Hypothalamus (tissue), 51 donors: ENCODE measurements at places on chromosomes 3 and 15.

DNA sequence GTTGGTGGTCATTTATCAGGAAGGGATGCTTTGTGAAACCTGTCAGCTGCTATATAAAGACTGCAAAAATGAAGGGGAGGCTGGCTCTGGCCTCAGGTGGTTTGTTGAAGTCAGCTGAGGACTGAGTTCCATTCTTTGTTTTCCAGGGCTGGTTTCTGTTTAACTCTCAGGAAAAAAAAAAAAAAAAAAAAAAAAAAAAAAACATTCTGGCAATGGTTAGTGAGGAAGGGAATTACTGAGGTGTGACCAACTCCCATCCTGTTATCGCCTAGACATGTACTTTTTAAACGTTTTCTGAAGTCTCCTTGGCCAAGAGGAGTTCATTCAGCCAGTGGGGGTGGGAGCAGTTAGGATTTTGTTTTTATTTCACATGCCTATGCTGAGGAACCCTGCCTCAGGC lies 316.3 kb downstream of the OXSM start:
- DNase-seq = no peak

- DNase-seq = no peak
Measured at GRCh38 chr15:50017522-50017921, 101.5 kb downstream of the ATP8B4 start.

- no peak for DNase-seq
Measured at GRCh38 chr3:21778715-21779114, 27.7 kb upstream of the ZNF385D start.

- no peak for DNase-seq
Measured at GRCh38 chr3:157958457-157958856, 147.8 kb downstream of the SHOX2 start.

- DNase-seq = no peak
Measured at GRCh38 chr15:101065570-101066221, 146.5 kb downstream of the LRRK1 start.

- no peak for DNase-seq
Measured at GRCh38 chr15:26453914-26454313, 319.0 kb downstream of the GABRB3 start.

DNA sequence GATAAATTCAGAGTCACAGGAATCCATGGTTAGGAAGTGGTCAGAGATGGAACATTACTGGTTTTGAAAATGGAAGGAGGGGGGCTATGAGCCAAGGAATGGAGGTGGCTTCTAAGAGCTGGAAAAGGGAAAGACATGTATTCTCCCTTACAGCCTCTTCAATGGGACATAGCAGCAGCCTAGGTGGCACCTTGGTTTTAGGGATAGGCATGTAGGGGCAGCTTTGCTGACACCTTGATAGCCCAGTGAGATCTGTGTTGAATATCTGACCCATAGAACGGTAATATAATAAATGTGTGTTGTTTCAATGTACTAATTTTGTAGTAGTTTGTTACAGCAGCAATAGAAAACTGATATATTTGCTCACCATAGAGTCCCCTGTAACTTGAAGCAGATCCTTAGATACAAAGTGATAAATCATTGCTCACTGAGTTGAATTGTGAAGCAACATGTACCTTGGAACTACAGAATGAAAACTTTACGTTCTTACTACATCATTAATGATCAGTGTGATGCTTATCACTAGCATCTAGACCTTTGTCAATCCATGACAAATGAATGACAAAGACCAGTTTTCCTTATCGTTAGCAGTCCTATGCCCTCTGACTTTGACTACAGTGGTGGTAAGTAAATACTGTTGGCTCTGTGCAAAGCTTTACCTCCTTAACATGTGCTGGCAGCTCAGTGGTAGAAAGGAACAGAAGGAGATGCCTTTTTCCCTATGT lies 53.8 kb downstream of the TMEM45A start:
- DNase-seq = no peak

DNA sequence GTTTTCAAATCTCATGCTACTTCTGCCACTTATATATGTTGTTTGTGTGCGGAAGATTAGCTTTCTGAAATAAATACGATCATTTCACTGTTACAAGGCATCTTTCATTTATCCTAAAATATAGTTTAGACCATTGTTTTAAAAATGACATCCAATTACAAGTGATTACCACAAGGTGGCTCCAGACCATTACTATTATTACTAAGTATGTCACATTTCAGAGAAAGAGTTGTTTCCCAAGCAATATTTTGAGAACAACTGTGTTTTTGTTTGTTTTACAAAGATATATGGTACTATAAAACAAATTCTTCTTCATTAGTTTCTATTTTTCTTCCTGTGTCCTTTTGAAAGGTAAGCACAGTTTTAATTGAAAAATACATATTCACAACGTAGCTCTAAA lies 136.0 kb upstream of the RAP2B start:
- no peak for DNase-seq

DNA sequence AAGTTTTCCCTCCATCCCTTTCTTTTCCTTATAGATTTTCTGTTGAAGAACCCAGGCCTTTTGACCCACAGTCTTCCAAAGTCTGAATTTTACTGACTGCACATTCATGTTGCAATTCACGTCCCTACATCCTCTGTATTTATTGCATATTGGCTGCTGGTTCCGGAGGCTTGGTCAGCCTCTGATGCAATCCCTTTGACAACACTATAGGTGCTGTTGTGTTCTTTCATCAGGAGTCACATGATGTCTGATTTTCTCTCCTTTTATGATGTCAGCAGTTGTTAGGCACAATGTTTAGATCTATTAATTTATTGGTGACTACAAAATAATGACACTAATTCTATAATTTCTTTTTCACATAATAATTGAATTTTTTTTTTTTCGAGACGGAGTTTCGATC lies 8.7 kb downstream of the CYP1A1 start:
- DNase-seq = no peak

GRCh38 chr3:154244644-154245043 lies 79.6 kb downstream of the DHX36 start:
- DNase-seq = no peak

DNA sequence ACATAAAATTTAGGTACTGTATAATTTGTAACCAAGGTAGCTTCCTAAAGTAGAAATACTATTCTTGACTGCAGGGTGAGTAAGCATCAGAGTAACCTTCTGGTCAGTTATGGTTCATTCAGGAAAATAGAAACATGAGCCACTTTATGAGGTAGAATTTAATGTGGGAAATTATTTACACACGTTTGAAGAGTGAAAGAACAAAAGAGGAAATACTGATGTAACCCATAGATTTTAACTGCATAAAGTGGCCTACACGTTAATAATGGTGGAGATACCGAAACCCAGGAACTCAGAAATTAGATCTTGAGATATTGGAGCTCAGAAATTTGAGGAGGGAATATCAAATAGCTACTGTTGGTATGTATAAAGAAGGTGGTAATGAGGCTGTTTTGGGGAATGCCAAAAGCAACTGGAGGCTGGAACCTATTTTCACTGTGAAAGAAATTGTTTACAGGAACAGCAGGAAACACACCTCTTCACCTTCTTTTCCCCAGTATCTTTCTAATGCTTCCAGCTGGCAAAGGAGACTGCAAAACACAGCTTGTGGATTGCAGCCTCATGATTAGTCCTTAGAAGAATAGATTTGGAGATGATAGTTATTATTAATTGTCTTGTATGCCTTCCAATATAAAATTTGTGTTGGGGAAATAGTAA lies 216.1 kb downstream of the DOCK3 start:
- DNase-seq = no peak

DNA sequence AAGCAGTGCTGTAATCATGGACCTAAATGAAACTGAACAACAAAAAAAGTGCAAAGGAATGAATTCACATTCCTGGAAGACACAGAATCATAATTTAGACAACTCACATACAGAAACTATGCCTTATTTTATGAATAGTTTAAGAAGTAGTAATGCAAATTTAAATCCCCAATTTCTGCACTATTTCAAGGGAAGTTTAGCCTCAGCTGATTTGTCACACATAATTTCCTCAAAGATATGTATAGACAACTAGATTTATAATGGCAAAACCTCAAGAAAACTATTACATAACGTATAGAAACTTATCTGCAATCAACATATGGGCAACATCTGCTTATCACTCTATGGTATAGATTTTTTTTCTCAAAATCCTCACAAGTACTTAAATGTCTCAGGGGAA lies 7.8 kb upstream of the PTX3 start:
- DNase-seq = no peak

GRCh38 chr3:183545708-183546107 lies 9.8 kb downstream of the KLHL6 start:
- no peak for DNase-seq

- no peak for DNase-seq
Measured at GRCh38 chr3:149037684-149038083, 46.3 kb downstream of the GYG1 start.

DNA sequence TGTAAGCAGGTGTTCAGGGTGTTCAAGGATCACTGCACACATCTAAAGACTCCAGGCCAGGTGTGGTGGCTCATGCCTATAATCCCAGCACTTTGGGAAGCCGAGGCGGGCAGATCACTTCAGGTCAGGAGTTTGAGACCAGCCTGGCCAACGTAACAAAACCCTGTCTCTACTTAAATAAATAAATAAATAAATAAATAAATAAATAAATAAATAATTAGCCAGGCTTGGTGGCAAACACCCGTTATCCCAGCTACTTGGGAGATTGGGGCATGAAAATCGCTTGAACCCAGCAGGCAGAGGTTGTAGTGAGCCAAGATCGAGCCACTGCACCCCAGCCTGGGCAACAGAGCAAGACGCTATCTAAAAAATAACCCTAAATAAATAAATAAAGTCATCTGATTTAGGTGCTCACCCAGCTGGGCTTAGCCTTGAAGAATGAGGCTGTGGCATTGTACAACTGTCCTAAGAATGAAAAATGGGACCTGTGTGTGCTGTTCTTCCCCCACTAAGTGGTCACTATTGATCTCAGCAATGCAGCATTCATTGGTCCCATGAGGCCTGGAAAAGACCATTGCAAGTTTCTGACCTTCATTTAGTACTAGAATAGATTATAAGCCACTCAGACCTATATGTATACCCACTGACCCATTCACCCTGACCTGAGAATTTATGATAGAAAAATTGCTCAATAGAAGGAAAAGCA lies 82.8 kb upstream of the ABHD17C start:
- DNase-seq = no peak

GRCh38 chr3:52153389-52154096 lies 680 bp downstream of the POC1A start:
- DNase-seq = no peak

DNA sequence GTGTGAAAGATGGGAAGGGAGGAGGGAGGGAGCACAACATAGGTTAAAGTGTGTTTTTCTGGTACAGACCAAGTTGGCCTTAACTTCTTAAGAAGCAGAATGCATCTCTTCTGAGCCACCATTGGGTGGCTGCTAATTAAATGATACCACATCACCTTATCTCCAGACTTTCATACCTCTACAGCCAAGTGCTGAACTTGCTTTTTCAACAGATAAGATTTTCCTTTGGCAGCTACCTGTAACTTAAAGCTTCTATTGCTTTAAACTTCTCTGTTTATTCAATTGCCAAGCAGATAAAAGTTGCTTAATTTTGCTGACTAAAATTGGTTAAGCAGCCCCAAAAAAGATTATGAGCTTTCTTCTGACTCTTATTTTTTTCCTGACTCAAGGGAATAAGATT lies 292.4 kb upstream of the SGO1 start:
- no peak for DNase-seq

- DNase-seq = no peak
Measured at GRCh38 chr15:39194106-39194830, 386.6 kb upstream of the THBS1 start.

DNA sequence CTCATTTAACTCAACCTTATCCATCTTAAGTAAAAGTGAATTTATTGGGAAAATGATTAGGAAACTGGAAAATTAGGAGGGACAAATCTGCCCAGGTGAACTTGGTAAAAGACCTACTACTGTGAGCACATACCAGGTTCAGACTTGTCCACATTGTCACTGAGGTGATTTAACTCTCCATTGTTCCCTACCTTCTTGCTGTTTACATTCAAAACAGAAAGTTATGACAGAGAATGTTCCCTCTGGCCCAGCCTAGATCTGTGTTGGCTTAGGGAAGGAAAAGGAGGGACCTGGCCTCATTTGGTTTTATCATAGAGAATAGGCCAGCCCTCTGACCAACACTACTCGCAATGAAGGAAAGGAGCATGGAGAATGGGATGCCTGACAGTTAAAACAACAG lies 117.6 kb downstream of the SATB1 start:
- no peak for DNase-seq
